ENCODE measurements at places on chromosomes 11 and 22.

- no peak for DNase-seq
Measured at GRCh38 chr11:27501100-27501499, 5.5 kb downstream of the LIN7C start.

DNA sequence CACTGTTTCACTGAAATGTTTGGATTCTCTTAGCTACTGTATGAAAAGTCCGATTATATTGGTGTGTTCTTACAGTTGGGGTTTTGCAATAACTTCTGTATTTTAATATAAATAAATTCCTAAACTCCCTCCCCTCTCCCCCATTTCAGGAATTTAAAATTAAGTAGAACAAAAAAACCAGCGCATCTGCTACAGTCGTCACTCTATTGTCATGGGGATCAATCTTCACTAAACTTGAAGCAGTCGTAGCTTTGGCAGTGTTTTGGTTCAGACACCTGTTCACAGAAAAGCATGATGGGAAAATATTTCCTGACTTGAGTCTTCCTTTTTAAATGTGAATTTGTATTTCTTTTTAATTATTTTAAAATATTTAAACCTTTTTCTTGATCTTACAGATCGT is 9.4 kb downstream of the PIWIL3 start:
- DNase-seq: no peak

DNA sequence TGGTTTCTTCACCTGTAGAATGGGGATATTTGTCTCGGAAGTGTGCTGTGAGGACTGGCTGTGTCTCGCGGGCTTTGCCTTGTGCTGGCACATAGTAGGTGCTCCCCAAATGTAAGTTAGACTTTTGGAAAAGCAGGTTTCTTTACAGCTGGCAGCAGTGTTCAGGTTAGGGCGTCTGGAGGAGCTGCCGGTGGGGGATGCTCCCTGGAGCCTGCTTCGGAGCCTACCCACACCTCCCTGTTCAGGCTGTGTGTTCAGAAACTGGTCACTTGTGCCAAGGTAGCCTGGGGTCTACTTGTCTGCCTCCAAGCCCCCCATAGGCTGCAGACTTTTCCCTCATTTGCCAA is 60.0 kb downstream of the OTOG start:
- DNase-seq: no peak

GRCh38 chr11:134853992-134854991 is 442.2 kb upstream of the B3GAT1 start:
- no peak for DNase-seq

- DNase-seq: no peak
Measured at GRCh38 chr22:49656291-49656851, 171.3 kb downstream of the BRD1 start.

DNA sequence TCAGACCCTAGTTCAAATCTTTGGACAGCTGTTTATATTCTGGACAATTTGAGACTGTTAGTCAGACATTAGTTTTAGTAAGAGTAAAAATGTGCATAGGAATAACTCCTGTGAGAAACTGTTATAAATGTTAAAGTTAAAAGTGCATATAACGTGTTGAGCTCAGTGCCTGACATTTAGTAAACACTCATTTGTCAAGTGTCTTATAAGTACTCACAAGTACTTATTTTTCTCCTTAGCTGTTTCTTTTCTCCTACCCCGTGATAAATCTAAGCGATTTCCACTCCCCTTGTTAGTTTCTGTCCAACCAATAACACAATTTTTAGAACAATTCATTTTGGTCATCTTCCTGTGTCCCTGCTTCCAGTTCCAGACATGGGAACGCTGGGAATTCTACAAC is 59.3 kb downstream of the LRRC4C start:
- no peak for DNase-seq

DNA sequence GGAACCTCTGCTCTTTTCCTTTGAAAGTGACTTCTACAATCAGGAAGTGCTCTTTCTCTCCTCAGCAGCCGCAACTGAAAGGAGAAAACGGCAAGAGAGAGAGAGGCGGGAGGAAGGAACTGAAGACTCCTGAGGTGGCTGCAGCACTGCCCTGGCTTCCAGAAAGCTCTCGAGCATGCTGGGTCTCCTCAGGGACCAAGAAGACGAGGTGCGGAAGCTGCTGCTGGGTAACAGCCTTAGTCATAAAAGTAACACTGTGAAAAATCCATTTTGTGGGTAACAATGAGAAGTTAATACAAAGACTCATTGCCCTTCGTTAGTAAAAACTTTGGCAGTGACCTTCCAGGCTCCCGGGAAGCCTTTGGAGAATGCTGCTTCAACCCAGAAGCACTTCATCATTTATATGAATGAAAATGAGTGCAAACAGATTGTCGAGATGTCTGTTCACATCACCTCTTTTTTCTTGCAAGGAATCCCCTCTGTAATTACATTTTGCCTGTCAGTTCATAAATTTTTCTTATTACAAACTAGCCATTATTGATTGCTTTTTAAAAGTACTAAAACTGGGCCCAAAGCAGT is 473.4 kb downstream of the SOX6 start:
- no peak for DNase-seq

DNA sequence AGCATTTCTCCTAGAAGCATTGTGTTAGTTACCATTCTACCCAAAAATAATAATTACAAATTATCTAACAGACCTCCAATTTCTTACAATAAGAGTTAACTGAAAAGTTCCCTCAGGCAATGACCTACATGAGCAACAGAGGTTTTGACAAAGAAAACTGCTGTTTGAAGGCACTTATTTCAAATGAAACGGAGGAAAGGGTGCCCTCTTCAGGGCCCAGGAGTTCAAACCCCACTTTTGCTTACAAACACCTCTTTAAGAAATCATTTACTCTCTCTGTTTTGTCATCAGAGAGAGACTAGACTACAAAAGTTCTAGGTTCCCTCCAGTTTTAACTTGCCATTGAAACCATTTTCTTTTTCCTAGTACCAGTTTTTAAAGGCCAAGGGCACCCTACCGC is 56.7 kb downstream of the AMBRA1 start:
- no peak for DNase-seq

- no peak for DNase-seq
Measured at GRCh38 chr22:23152238-23153114, 7.2 kb downstream of the RAB36 start.

Measured in stimulated activated naive CD8-positive, alpha-beta T cell treated with anti-CD3 and anti-CD28 coated beads, Interleukin-15, Interleukin-2, amounts not matched to agents 100 U/mL and 50 U/mL, for 24 hours (primary cell).